ENCODE measurements at places on chromosomes 11 and 22.
A peak's percentile ranks its signal among the peaks of the same experiment; 100 is the strongest.

GRCh38 chr11:58963551-58964104, 24.3 kb downstream of the GLYATL1 start:
- no peak for DNase-seq

DNA sequence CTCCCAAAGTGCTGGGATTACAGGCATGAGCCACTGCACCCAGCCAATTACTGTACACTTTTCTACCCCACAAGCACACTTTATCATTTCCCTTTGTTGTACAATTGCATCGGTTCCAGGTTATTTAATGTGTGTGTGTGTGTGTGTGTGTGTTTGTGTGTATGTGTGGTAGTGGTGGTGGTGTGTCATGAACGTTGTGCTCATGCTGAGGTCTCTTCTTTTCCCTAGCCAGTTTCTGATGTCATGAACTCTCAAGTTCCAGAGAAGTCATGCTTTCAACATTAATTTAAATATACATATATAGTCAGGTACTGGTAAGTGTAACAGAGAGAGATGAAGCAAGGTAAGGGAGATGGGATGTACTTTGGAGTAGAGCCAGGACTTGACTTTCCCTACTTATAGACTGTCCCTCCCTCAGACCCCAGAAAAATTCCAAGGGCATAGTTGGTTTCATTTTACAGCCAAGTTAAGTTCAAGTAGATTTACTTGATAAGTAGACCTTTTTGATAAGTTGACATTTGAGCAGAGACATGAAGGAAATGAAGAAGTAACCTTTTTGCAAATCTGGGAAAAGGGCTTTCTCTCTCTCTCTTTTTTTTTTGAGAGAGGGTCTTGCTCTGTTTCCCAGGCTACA, 42.7 kb downstream of the WEE1 start:
- no peak for DNase-seq

- no peak for DNase-seq
Measured at GRCh38 chr11:75862437-75862836, 47.4 kb downstream of the UVRAG start.

- no peak for DNase-seq
Measured at GRCh38 chr22:30841273-30841672, 127.3 kb downstream of the MORC2 start.

DNA sequence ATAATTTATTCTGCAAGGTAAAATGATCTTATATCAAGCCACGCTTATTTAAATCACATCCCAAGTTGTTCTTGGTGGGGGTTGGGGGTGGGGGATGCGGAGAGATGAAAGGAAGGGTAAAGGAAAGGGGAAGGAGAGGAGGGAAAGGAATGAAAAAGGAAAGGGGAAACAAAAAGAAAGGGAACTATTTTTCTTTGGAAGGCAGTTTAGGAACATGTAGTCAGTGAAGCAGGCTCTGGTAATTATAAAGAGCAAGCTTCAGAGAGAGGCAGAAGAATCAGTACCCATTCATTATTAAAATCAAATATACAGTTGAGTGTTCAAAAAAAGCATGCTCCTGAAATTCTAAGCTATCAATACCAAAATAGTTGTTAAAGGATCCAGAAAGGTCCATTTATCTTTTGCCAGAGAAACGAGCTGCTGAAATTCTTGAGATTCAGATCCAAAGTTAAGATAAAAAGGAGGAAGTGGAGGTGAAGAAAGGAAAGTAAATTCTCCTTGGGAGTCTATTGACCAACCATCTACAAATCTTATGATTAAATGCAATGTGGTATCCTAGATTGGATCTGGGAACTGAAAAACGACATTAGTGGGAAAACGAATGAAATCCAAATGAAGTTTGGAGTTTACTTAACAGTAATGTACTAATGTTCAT, 107.4 kb downstream of the SGSM3 start:
- DNase-seq, result no peak

DNA sequence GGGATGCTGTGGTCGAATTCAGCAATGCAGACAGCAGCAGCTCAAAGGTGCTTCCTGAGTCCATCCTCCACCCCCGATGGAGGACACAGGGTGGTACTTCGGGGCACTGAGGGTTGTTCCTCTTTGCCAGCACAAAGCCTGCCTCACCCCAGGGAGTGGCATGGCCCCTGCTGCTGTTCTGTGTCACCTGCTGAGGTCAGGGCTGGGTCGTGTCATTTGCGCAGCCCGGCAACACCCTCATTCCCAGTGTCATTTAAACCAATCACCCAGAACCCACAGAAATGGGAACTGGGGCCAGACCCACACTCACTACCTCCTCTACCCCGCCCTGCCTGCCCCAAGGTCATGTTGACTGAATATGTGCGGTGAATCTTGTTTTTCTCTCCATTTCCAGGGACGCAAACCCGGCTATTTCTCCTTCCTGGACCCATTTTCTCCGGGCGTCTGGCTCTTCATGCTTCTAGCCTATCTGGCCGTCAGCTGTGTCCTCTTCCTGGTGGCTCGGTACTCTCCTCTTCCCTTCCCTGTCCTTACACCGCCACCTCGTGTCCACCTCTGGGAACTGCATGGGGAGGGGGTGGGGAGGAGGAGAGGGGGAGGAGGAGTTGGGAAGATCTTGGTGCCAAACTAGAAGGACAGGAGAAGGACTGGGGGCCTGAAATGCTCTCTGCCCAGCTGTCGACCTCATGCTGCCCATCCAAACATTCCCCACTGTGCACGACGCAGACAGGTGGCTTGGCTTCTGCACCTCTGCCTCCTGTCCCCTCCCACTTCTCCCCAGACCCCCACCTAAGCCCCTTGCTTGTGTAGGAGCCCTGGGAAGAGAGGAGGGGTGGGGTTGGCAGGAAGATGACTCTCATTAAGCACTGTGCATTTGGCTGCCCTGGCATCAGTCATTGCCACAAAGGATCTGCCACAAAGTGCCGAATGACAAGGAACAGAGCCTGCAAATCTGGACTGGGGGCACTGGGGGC, 71.2 kb upstream of the TBCEL start:
- DNase-seq, result peak; percentile 38
